ENCODE measurements at places on chromosomes 1 and 21.

DNA sequence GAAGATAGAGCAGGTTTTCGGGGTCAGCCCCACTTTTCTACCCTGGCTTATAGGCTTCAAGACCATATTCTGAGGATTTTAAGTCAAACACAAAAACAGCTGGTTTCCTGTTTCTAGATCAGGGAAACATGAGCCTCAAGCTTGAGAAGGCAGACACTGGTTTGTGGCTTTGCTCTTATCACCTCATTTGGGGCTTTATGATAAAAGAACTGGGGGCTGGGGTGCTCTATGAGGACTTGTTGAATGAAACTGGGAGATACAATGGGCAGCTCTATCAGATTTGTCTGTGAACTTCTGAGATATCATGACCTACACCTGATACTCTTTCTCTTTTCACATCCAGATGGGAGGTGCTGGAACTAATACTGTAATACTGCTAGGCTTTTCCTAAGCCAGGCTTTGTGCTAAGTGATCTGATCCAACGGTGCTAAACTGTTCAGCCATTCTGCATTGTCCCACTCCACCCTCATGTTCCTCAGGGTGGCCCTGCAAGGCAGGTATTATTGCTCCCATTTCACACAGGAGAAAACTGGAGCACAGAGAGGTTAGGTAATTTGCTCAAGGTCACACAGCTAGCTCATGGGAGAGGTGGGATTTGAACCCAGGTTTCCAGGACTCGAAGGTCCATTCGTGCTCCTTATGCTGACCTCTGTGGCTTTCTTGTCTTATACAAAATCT is 6.6 kb downstream of the AJAP1 start:
- no peak for DNase-seq

DNA sequence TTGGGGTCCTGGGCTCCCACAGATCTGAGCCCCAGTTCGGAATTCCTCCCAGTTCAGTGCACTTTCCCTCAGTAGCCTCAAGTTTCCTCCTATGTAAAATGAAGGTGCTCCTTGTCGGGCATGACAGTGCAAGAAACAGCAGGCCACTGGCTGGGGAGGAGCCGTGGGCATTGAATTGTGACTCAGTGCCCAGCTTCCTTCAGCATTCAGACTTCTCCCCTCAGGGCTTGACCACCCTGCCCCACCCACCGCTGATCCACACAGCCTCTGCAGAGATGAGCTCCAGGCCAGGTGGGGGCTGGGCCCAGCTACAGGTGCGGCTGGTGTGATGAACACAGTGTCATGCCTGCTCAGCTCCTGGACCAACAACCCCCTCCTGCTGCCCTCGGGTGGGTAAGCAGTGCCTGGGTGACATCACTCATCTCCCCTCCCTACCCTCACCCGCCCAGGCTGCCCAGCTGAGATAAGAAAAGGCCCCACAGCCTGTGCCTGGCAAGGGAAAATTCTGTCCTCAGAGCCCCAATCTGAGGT is 4.9 kb downstream of the MOB3C start:
- no peak for DNase-seq

DNA sequence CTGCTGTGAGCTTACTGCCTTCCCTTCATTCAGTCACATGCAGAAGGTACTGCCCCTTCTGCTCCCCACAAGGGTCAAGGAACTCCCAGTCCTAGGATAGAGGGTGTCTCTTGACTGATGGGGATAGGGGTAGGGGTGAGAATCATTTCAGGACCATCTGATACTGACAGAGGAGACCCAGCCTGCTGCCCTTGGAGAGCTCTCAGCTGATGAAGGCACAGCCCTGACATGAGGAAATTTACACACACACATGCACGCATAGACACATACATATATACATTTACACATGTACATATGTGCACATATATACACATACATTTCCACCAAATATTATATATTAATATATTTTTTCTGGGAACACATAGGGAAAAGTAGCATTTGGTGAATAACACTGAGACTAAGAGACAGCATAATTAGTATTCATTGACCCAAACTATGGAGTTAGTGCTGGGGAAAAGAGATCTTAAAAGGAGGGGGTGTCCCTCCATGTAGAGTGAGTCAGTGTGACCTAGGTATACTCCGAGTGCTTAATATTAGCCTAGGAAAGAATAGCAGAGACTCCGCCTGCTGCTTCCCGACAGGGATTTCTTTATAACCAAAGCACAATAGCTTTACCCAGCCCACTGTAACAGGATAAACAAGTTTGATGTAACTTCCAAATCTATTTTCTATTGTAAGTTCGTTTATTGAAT is 27.6 kb upstream of the HHAT start:
- no peak for DNase-seq

DNA sequence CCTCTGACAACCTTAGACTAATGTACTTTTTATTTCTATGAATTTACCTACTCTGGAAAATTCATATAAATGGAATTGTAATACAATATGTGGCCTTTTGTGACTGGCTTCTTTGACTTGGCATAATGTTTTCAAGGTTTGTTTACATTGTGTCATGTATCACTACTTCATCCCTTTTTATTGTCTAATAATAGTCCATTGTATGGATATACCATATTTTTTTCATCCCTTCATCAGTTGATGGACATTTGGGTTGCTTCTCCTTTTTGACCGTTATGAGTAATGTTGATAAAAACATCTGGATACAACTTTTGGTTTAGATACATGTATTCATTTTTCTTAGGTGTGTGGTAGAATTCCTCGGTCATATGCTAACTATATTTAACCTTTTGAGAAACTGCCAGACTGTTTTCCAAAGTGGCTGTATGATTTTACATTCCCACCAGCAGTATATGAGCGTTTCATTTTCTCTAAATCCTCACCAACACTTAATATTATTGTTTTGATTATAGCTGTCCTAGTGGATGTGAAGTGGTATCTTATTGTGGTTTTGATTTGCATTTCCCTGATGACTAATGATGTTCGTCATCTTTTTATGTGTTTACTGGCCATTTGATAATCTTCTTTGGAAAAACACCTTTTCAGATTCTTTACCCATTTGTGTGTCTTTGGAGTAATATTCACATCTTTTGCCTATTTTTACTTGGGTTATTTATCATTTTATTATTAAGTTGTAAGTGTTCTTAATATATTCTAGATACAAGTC is 3.5 kb downstream of the RO60 start:
- no peak for DNase-seq

GRCh38 chr1:179010671-179011070 is 15.0 kb upstream of the FAM20B start:
- DNase-seq: no peak

GRCh38 chr21:17352996-17353655 is 159.7 kb upstream of the CXADR start:
- no peak for DNase-seq

DNA sequence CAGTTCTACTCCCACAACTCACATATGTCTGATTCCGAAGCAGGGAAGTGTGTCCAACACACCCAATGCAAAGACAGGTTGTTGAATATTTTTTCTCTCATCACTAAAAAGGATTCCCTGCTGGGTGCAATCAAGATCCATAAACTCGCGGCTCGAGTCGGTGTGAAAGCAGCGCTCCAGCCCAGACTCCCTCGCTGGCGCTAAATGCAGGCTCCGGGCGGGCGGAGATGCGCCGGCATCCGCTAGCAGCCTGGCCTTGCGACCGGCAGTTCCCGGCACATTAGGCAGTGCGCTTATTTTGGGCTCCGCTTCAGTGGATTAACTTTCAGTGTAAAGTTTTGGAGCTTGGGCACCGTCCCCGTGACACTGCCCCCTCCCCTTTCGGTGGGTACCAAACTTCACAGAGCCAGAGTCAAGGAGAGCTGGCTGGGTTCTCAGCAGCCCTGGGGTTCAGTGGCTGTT is 87.7 kb upstream of the POU3F1 start:
- DNase-seq: no peak

DNA sequence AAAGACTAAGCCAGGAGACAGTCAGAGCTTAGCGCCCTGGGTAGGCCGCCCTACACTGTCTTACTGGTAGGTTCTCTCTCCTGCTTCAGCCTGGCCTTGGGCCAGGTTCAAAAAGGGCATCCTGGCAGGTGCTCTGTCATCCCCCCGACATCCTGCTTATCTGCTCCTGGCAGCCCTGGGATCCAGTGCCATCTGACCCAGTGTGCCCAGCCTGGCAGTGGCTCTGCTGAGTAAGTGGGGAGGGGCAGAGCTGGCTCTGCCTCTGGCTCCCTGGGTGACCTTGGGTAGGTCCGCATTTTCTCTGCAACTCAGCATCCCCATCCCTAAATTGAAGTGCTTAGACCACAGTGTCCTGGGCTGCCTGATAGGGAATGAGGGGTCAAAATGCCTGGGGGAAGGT is 549.9 kb downstream of the PTPRU start:
- peak; percentile 2 for DNase-seq

DNA sequence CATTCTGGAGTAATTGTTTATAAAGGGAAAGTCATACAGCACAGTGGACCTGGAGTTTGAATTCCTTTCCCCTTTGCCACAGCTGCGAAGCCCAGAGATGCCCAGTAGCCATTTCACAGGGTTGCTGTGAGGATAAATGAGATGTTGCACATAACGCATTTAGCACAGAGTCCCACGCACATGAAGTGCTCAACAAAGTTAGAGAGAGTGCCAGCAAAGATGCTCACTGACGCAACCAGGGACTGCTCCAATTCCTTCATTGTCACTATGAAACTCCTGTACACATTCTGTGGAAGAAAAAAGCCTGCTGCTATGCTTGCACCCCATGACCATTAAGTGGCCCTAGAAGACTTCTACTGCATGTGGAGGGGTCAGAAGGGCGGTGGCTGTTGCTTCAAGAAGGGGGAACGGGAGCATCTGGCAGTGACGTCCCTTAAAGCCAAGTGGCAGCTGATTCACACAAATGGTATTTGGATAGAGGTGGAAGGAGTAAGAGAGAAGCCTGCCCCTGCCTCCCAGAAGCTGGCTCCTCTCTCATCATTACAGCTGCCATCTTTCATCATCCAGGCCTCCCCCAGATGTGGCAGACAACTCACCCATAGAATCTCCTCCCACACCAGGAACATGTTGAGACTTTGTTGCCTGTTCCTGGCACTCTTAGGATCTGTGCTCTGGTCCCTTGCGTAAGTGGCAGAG is 26.5 kb upstream of the VAV3 start:
- DNase-seq: no peak

- no peak for DNase-seq
Measured at GRCh38 chr1:20110679-20111078, 8.7 kb downstream of the PLA2G2D start.

DNA sequence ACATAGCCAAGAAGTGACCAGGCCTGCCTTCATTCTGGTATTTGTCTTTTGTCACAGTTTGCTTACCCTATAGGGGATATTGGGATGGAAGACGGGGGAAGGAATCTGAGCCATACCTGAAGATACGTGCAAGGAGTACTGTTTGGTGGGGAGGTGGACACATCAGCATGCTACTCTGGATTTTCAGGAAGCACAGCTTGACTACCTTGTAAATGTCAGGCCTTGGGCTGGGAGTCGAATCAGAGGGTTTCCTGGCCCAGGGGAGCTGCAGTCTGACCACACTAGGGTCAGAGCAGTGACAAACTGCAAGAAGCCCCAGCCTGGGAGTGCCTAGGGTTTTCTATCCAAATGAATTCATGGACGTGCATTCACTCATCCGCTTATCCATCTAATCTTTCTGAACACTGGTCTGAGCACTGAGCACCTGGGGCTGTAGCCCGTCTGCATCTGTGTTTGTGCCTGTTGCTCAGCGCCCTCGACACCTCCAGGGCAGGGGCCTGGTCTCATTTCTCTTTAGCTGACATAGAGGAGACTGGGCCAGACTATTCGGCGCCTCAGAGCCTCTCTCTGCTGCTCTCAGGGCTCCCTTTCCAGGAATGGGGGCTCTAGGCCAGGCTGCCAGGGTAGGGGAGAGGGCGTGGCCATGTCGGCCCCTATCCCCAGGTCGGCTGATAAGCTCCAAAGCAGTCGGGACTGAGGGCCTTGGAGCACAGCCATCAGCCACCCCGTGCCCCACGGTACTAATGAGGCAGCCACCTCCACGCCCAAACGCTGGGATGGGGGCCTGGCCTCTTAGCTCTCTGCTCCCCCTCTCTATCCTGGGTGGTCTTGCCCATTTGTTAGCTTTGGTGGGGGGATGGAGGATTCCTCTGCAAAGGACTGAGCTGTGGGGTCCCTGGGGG is 47.0 kb upstream of the SLC2A1 start:
- DNase-seq: no peak

GRCh38 chr1:16189921-16190621 is 22.4 kb downstream of the ARHGEF19 start:
- no peak for DNase-seq

- DNase-seq: no peak
Measured at GRCh38 chr1:174398246-174398645, 49.5 kb upstream of the GPR52 start.

GRCh38 chr1:3669421-3669821 is 17.1 kb downstream of the TP73 start:
- no peak for DNase-seq

DNA sequence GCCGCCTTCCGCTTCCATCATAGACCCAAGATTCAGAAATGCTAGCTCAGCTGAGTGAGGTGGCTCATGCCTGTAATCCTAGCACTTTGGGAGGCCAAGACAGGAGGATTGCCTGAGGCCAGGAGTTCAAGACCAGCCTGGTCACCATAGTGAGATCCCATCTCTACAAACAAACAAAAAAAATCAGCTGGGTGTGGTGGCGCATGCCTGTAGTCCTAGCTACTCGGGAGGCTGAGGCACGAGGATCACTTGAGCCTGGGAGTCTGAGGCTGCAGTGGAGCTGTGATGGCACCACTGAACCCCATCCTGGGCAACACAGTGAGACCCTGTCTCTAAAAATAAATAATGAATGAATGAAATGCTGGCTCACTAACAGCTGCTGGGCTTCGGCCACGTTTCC is 39.7 kb downstream of the TOMM20 start:
- no peak for DNase-seq

DNA sequence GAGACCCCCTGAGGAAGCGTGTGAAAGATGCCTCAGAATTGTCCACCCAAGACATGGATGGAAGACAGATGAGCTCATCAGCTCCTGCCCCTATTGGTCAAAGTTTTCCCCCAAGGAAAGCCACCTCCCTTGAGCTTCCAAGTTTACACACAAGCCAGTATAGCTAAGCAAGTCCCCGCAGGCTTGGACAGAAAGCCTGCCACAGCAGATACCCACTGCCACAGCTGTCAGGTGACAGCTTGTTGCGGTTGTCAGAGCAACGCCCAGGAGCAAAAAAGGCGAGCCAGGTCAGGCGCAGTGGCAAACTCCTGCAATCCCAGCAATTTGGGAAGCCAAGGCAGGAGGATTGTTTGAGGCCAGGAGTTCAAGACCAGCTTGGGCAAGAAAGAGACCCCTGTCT is 60.9 kb upstream of the IFNAR2 start:
- DNase-seq: no peak

All from central memory CD8-positive, alpha-beta T cell (primary cell).